ENCODE measurements at places on chromosomes 6 and 20.

GRCh38 chr20:32574296-32575226 lies 10.6 kb downstream of the NOL4L start:
- DNase-seq, result no peak

DNA sequence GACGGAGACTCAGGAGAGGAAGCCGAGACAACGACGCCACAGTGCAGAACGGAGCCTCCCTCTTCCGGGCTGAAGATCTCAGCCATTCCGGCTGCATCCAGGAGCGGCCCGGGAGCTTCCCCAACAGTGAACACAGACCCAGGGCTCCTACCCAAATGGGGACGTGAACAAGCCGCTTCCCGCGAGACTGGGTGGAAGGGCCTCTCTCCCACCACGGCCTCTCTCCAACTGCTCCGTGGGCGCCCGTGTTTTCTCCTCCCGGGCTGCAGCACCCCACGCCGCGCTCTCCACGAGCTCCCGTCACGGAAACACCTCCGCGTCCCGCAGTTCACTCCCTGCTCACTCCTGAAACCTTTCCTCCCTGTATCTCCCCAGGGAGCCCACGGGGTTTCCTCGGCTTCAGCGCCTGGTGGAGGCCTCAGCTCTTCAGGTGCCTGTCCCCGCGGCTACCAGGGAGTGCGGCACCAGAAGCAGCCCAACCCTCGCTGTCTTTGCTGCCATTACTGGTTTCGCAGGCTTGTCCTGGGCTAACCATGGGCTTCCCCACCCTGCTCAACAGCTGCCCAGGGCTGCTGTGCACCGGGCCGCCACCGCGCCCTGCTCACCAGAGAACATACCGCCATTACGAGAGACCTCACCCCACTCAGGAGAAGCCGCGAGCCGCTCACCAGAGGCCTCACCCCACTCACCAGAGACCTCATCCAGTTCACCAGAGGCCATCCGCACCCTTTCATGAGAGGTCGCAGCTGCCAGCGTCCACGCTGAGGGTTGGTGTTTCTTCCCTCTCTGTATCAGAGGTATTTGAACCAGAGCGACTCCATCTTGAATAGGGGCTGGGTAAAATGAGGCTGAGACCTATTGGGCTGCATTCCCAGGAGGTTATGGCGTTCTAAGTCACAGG lies 922.8 kb downstream of the QKI start:
- no peak for DNase-seq

GRCh38 chr6:17277256-17277655 lies 3.9 kb upstream of the RBM24 start:
- no peak for DNase-seq

GRCh38 chr6:82906951-82907350 lies 158.7 kb downstream of the UBE3D start:
- DNase-seq, result no peak

DNA sequence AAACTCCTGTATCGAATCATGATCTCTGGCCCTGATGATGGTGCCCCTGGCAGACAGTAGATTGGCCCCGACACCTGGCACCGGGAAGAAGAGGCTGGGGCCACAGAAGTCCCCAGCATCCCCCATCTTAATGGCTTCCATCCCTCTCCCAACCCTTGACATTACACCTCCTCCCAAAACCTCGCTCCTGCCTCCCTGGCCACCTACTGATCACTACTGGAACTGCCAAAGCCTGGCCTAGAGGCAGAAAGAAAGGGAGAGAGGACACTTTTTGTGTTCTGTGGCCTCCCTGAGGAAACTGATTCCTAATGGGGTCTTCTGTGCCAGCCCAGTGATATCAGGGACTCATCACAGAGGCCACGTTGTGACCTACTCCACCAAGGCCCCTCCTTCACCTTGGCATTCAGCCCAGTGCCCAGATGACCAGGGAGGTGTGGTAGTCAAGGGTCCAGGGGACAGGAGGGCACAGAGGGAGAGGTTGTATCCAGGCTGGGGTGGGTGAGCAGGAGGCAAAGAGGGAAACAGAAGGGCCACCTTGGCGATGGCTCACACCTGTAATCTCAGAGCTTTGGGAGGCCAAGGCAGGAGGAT lies 6.1 kb downstream of the C20orf173 start:
- no peak for DNase-seq

DNA sequence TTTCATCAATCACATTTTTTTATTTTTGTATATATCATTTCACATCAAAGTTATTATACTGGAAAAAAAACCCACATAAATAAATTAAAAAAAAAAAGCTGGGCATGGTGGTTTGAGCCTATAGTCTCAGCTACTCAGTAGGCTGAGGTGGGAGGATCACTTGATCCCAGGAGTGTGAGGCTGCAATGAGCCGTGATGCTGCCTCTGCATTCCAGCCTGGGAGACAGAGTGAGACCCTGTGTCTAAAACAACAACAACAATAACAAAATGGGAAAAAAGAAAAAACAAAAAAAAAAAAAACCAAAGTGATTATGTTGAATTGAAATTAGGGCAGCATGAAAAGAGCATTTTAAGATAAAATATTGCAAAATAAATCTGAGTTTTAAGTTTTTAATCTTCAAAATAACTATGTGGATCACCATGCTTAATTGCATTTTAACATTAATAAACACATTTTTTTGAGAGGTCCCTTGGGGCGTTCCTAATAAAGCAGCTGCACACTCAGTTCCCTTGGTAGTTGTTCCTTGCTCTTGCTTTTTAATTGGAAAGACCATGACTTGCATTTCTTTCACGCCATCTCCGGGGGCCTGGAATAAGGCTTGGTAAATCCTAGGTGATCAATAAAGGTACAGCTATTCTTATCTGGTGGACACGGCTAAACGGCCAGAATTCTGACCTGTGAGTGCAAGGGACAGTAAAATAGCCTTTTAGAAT lies 15.1 kb downstream of the NOX3 start:
- no peak for DNase-seq

GRCh38 chr20:56467968-56468315 lies 485 bp upstream of the RTF2 start:
- DNase-seq, result no peak

DNA sequence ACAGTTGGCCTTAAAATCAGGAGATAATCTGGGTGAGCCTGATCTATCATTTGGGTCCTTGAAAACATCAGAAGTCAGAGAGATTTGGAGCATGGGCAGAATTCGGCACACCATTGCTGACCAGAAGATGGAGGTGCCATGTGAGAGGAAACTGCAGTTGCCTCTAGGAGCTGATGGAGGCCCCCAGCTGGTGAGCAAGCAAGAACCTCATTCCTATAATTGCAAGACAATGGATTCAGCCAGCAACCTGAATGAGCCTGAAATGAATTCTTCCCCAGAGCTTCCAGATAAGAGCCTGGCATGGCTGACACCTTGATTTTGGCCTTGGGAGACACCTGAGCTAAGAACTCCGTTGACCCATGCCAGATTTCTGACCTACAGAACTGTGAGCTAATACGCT lies 76.3 kb upstream of the FYN start:
- DNase-seq, result no peak

GRCh38 chr6:133129556-133129955 lies 111.6 kb upstream of the EYA4 start:
- no peak for DNase-seq

DNA sequence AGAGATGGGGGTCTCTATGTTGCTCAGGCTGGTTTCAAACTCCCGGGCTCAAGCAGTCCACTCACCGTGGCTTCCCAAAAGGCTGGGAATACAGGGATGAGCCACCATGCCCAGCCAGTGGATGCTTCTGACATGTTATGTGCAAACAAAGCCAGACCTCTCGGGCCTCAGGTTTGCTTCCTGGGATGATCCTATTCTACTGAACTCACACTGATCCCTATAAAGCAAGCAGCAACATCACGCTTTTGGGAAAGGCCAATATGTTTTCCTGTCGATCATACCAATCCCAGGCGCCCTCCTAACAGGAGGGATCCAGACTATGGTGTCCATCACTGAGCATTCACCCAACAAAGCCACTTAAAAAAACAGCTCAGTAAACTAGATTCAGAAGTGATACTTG lies 60.2 kb downstream of the CSE1L start:
- no peak for DNase-seq
